ENCODE measurements at places on chromosomes 3 and 15.

DNA sequence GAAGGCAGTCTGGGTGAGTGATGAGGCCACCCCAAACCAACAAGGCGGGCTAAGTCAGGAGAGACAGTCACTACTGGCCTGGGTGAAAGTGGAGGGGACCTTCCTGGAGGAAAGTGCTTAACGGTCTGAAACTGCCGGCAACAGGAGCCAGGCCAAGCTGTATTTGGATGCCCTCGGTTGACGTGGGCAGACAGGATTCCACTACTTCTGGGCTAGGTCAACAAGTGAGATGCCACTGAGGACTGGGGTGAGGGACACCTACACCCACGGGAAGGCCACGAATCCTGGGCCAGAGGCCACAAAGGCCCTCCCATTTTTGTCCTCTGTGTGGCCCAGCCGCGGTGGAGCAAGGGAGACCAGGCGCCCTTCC, 12.3 kb downstream of the SPTBN5 start:
- no peak for DNase-seq
- H3K27ac ChIP-seq = no peak overlapping the region
- no peaks in the 10 kb centered on the region for H3K27me3 ChIP-seq
- H3K4me3 ChIP-seq = peak overlapping the region; percentile 63
- no peaks in the 10 kb centered on the region for H3K4me1 ChIP-seq

- H3K27me3 ChIP-seq = no peaks in the 10 kb centered on the region
- DNase-seq = no peak
- no peak overlapping the region for H3K27ac ChIP-seq
- H3K36me3 ChIP-seq = no peaks in the 10 kb centered on the region
These were observed 9.2 kb upstream of the CBLB start for GRCh38 chr3:105878061-105878460.

GRCh38 chr3:182276512-182276911, 516.8 kb upstream of the ATP11B start:
- no peaks in the 10 kb centered on the region for H3K27me3 ChIP-seq
- no peak for DNase-seq
- no peak overlapping the region for H3K27ac ChIP-seq
- H3K36me3 ChIP-seq = no peaks in the 10 kb centered on the region

GRCh38 chr15:75718328-75718727, 5.7 kb upstream of the CSPG4 start:
- H3K27me3 ChIP-seq = no peaks in the 10 kb centered on the region
- no peaks in the 10 kb centered on the region for H3K36me3 ChIP-seq
- H3K4me1 ChIP-seq = no peaks in the 10 kb centered on the region
- no peak overlapping the region for H3K27ac ChIP-seq
- H3K4me3 ChIP-seq = no peak overlapping the region
- DNase-seq = no peak

GRCh38 chr3:194005930-194006501, 129.9 kb upstream of the HES1 start:
- DNase-seq = no peak
- H3K27ac ChIP-seq = no peak overlapping the region
- H3K4me1 ChIP-seq = peaks cover 6% of the 10 kb centered on the region
- H3K36me3 ChIP-seq = no peaks in the 10 kb centered on the region
- no peaks in the 10 kb centered on the region for H3K27me3 ChIP-seq

DNA sequence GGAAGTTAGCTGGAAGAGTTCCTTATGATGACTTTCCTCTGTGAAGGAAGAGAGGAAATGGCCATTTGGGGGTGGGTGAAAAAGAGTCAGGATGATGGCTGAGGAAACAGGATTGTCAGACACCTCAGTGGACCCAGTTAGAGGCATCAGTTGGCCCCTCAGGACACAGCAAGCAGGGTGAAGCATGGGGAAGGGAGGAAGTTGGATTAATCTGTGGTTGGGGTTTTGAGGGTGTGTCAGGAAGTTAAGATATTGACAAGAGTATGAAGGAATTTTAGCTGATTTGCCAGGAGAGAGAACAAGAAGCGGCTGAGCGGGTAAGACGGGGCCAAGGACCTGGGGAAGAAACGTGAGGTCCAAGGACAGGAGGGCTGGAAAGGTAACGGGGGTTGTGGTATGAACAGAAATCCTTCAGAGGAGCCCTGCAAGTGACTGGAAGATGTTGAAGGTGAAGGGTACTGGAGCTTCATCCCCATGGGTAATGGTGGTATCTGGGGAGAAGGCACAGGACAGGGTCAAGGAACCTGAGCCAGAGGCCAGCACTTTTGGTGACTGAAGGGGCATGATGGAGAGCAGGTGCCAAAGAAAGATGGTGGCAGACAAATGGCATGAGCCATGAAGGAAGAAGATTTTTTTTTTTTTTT, 2.7 kb downstream of the UQCC5 start:
- H3K4me1 ChIP-seq = peaks cover 9% of the 10 kb centered on the region
- H3K27me3 ChIP-seq = no peaks in the 10 kb centered on the region
- no peak for DNase-seq
- H3K4me3 ChIP-seq = no peak overlapping the region
- H3K36me3 ChIP-seq = no peaks in the 10 kb centered on the region

DNA sequence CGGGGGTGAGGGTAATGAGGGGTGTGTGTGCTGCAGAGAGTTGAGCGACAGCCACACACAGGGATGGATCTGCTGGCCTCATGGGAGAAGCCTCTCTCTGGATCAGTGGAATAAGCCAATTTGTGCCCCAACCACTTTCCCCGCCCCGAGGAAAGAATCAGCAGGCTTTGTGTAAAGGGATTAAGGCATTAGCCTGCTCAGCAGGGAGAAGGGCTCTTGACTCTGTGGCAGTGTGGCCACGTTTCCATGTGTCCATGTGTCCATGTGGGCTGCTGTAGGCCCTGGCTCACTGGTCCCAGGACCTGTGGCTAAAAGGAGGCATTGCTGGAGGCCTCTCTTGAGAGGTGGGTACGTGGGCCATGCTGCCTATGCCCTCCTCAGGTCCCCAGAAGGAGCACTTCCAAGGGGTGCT, 104.7 kb downstream of the HMG20A start:
- H3K36me3 ChIP-seq = no peaks in the 10 kb centered on the region
- no peak overlapping the region for H3K4me3 ChIP-seq
- no peaks in the 10 kb centered on the region for H3K27me3 ChIP-seq
- no peaks in the 10 kb centered on the region for H3K4me1 ChIP-seq
- DNase-seq = no peak
- H3K27ac ChIP-seq = no peak overlapping the region

DNA sequence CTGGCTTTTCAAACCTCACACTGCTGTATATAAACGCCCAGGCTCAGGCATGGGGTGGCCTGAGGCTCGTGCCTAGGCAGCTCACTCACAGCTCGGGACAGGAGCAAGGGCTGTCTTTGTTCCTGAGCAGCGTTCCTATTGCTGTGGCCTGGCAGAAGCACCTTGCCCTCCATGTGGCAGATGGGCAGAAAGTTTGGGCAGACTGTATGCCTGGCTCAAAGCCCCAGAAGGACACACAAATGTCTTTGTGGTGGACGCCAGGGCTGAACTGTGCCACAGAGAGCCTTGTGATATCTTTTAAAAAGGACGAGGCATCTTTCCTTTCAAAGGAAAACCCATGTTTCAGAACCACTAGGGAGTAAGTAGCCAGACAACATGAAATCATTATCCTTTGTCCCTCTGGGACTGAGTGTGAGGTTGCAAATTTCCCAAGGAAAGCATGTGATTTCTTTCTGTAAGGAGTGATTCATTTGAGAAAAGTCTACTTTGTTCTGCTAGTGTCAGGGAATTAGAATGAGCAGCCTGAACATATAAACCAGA, 29.3 kb upstream of the UBE2E1 start:
- H3K27me3 ChIP-seq = no peaks in the 10 kb centered on the region
- DNase-seq = no peak
- no peak overlapping the region for H3K4me3 ChIP-seq
- no peaks in the 10 kb centered on the region for H3K36me3 ChIP-seq
- H3K4me1 ChIP-seq = no peaks in the 10 kb centered on the region
- peak overlapping the region; percentile 34 for H3K27ac ChIP-seq

- H3K4me1 ChIP-seq = no peaks in the 10 kb centered on the region
- no peaks in the 10 kb centered on the region for H3K27me3 ChIP-seq
- no peaks in the 10 kb centered on the region for H3K36me3 ChIP-seq
- no peak overlapping the region for H3K27ac ChIP-seq
These were observed 7.3 kb downstream of the DCUN1D1 start for GRCh38 chr3:182973047-182973446.

- no peaks in the 10 kb centered on the region for H3K36me3 ChIP-seq
- no peak for DNase-seq
- H3K27me3 ChIP-seq = no peaks in the 10 kb centered on the region
- H3K27ac ChIP-seq = no peak overlapping the region
- H3K4me3 ChIP-seq = no peak overlapping the region
These were observed 45.7 kb downstream of the EHHADH start for GRCh38 chr3:185207931-185208746.

GRCh38 chr3:42254566-42254965, 11.4 kb downstream of the CCK start:
- H3K36me3 ChIP-seq = no peaks in the 10 kb centered on the region
- H3K4me3 ChIP-seq = no peak overlapping the region
- H3K4me1 ChIP-seq = no peaks in the 10 kb centered on the region
- no peak for DNase-seq
- no peaks in the 10 kb centered on the region for H3K27me3 ChIP-seq
- H3K27ac ChIP-seq = no peak overlapping the region

DNA sequence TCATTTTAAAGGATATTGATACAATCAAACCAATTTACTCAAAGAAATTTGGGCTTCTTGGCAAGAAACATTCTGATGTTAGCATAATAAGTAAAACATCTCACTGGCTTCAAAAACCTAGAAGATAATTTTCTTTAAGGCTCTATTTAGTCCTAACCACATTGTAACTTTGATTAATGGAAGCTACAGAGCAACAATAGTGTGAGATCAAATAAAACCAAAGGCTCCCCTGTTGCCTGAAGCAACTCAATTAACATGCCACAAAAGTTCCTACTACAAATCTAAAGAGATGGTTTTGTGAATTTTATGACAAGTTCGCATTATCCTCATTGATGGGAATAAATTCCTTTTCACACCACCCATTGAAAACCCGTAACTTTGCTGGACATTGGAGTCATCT, 5.9 kb downstream of the DPH6 start:
- no peaks in the 10 kb centered on the region for H3K36me3 ChIP-seq
- no peaks in the 10 kb centered on the region for H3K27me3 ChIP-seq
- no peak overlapping the region for H3K4me3 ChIP-seq
- H3K27ac ChIP-seq = no peak overlapping the region

GRCh38 chr3:129697229-129697969, 90.9 kb upstream of the PLXND1 start:
- H3K27me3 ChIP-seq = no peaks in the 10 kb centered on the region
- DNase-seq = no peak
- no peak overlapping the region for H3K4me3 ChIP-seq

- no peak for DNase-seq
- H3K27ac ChIP-seq = no peak overlapping the region
- no peaks in the 10 kb centered on the region for H3K4me1 ChIP-seq
- H3K36me3 ChIP-seq = no peaks in the 10 kb centered on the region
These were observed 39.4 kb upstream of the TRIM71 start for GRCh38 chr3:32778389-32778788.

GRCh38 chr3:48898383-48899234, at the start of gene SLC25A20:
SLC25A20 (minus strand) TSS chr3:48898882; CDS start chr3:48898794, 88 bp downstream.
- peak; percentile 86 for DNase-seq
- H3K27me3 ChIP-seq = no peaks in the 10 kb centered on the region
- no peaks in the 10 kb centered on the region for H3K36me3 ChIP-seq
- peak within 1 kb of the TSS; percentile 81 for H3K4me3 ChIP-seq

DNA sequence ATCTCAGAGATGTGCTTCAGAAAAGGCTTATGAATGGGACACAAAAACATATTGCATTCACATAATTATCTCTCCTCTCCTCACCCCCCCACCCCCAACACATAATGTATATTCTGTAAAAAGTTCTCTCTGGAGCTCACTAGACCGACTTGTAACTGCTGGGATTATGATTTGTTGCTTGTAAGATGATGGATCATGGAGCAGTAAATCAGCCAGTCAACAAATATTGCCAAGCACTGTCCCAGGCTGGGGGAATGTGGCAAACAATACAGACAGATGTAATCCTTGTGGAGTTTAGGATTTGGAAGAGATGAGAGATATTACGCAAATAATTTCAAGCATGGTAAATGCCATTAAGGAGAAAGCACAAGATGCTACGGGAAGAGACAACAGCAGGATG, 114.8 kb downstream of the PEX5L start:
- H3K27ac ChIP-seq = no peak overlapping the region
- no peak overlapping the region for H3K4me3 ChIP-seq
- no peaks in the 10 kb centered on the region for H3K36me3 ChIP-seq

GRCh38 chr3:30258426-30259392, 347.7 kb upstream of the TGFBR2 start:
- H3K36me3 ChIP-seq = no peaks in the 10 kb centered on the region
- H3K4me1 ChIP-seq = no peaks in the 10 kb centered on the region
- no peak for DNase-seq
- no peak overlapping the region for H3K27ac ChIP-seq
- H3K27me3 ChIP-seq = no peaks in the 10 kb centered on the region

GRCh38 chr3:182716114-182716688, 77.1 kb upstream of the ATP11B start:
- no peak overlapping the region for H3K27ac ChIP-seq
- no peak for DNase-seq
- H3K36me3 ChIP-seq = no peaks in the 10 kb centered on the region
- no peaks in the 10 kb centered on the region for H3K4me1 ChIP-seq
- H3K4me3 ChIP-seq = no peak overlapping the region

DNA sequence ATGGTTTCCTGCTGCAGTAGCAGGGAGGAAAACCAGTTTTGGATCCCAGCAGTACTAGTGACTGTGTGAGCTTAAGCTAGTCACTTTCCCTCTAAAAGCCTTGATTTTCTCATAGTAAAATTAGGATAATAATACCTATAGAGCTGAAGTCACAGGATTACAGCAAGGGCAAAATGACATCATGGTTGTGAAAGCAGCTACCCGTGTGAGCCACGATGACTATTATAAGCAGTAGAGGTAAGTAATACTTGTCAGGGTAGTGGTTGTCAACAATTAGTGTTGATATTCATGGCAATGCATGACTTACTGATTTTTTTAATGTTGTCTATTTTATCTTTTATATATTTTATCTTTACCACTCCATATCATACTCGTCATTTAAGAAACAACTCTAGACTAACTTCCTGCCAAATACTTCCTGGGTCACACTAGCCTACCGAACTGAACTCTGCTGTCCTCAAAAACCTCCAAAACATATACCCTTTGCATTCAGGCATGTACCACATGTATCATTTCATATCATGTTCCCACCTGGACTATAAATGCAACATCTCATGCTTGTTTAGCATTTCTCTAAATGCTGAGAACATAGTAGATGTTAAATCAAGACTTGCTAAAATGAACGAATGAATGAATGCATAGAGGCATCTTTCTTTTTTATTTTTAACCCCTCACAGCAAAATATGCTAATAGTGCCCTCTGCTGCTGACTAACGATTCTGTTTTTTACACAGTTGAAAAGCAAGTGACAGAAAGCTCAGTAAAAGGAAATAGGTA, 172.6 kb downstream of the P3H2 start:
- no peaks in the 10 kb centered on the region for H3K36me3 ChIP-seq
- DNase-seq = no peak
- no peaks in the 10 kb centered on the region for H3K4me1 ChIP-seq
- H3K4me3 ChIP-seq = no peak overlapping the region

Measured in breast epithelium (tissue), 4 donors.